ENCODE measurements at places on chromosomes 11 and 22.

DNA sequence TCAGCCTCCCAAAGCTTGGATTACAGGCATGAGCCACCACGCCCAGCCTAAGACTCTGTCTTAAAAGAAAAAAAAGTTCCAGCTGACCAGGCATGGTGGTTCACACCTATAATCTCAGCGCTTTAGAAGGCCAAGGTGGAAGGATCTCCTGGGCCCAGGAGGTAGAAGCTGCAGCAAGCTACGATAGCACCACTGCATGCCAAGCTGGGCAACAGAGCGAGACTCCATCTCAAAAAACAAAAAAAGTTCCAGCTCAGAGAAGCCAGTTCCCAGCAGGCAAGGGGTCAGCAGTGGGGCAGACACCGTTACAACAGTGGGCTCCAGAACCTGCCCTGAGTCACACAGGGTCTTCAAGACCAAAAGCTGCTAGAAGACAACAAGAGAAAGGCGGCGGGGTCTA, 3.3 kb downstream of the TMEM184B start:
- no peak for DNase-seq

- no peak for DNase-seq
Observed at GRCh38 chr11:33490842-33491370, 209.7 kb downstream of the C11orf91 start.

DNA sequence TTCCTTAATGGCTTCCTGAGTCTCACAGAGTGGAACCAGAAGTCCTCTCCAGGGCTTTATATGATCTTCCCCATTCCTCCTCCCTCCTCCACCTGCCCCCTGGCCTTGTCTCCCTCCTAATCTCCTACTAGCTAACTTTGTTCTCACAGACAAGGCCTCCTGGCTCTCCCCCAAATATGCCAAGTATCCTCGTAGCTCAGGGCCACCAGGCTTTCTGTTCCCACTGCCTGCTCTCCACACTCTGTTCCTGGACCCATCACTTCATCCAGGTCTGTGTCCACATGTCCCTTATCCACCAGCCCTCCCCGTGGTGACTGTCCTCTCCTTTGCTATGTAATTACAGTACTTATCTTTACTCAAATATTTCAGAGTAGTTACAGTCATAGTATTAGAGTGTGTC, 23.2 kb upstream of the LMO1 start:
- no peak for DNase-seq

GRCh38 chr11:76415073-76415472, 29.7 kb upstream of the EMSY start:
- DNase-seq, result no peak

DNA sequence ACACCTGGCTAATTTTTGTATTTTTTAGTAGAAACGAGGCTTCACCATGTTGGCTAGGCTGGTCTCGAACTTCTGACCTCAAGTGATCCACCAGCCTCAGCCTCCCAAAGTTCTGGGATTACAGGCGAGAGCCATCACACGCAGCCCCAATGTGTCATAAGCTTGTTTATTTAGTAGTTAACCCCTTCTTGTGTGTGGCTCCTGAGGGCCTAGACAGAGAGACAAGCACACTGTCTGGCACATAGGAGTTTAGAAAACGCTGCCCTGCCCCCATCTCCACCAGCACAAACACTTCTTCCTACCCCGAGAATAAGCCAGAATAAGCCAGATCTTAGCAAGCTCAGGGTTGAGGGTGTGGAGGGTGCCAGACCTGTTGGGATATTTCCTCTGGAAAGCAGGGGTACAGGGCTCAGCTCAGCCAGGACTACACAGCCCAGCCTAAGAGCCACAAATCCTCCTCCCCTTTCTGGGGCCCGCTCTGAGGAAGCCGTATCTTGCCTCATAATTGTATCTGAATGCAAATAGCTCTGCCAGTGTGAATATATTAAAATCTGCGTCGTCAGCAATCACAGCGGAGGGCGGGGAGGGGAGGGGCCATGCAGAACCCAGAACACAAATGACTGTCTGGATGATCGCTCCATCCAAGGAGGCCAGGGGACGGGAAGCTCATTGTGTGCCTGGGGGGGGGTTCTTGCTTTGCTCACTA, 247.3 kb downstream of the MN1 start:
- no peak for DNase-seq

GRCh38 chr22:23527971-23528740, 51.9 kb downstream of the IGLL1 start:
- no peak for DNase-seq

DNA sequence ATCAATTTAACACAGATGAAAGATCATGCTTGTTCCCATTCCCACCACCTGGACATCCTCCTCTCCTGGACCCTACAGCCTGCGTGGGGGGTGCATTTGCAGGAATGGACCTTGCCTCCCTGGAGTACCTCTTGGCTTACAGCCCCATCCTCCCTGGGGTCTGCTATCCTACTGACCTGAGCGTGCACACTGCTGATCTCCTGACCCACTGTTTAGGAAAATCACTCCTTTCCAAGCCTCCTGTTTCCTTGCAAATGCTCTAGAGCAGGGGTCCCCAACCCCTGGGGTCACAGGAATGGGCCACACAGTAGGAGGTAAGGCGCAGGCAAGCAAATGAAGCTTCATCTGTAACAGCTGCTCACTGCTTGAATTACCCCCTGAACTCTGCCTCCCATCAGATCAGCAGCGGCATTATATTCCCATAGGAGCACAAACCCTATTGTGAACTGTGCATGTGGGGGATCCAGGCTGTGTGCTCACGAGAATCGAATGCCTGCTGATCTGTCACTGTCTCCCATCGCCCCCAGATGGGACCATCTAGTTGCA, 88.2 kb upstream of the SEPTIN5 start:
- no peak for DNase-seq

DNA sequence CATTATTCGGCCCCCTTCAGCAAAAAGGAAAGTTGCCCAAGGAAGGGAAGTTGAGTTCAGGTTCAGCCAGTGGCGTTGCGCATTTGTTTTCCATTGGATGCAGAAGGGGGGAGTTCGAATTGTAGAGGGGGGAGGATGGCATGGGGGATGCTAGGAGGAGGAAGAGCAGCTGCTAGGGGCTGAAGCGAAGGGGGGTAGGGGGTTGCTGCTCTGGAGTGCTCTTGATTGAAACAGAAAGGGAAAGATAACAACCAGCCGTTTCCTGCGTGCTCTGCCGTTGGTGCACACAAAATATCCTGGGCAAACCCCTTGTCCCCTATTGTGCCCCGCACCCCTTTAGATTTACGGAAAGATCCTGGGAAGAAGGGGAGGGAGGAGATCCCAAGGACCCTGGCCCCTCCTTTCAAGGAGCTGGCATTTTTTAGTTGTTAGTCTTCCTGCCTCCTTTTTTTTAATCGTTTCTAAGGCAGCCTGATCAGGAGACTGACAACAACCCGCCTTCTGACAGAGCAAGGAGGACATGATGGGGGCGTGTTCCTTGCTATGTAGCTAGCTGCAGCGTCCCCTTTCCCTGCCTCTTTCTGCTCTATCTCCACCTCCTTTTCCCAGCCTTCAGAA, 2.1 kb downstream of the KMT2A start:
- DNase-seq, result peak; percentile 76

DNA sequence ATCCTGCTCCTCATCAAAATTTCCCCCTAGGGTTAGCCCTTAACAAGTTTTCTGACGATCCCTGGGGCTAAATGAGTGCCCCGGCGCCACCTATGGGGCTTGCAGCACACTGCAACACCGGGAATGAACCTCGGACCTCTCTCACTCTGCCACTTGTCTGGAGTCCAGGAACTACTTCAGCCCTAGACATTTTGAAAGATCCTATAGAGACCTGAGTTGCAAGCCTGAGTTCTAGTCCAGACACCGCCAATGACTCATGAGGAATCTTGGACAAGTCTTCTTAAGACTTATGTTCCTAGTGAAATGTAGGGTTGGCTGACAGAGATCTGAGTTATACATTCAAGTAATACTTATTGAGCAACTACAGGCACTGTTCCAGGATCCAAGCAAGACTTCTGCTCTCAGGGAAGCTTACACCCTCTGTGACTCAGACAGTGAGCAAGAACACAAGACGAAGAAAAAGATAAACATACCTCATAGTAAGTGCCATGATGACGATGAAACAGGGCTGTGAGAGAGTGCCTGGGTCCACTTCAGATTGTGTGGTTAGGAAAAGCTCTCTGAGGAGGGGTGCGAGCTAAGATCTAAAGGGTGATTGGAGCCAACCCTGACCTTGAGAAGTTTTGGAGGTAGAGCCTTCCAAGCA, 10.2 kb upstream of the STK33 start:
- peak; percentile 84 for DNase-seq

DNA sequence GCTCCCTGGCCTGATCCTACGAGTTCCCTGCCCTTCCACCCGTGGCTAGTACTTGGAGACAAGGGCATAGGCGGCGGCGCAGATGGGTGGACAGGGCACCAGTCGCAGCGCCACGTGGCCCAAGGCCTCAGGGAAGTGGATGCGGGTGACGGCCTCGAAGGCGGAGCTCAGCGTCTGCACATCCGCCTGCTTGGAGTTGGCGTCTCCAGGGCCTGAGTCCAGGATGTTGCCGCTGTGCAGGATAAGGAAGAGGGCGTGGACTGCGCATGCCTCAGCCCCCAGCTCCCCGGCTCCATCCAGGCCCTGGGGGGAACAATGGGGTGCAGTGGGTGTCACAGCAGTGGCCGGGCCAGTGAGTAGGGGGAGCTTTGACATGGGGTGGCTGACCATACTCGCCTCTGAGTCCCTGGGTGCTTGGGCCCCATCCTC, 6.6 kb downstream of the PITPNM1 start:
- no peak for DNase-seq

- DNase-seq, result no peak
Observed at GRCh38 chr22:48925450-48925849, 902.2 kb downstream of the BRD1 start.

GRCh38 chr22:37378642-37379058, 48.6 kb downstream of the ELFN2 start:
- no peak for DNase-seq

- DNase-seq, result no peak
Observed at GRCh38 chr11:105910095-105910715, 111.8 kb downstream of the MSANTD4 start.

DNA sequence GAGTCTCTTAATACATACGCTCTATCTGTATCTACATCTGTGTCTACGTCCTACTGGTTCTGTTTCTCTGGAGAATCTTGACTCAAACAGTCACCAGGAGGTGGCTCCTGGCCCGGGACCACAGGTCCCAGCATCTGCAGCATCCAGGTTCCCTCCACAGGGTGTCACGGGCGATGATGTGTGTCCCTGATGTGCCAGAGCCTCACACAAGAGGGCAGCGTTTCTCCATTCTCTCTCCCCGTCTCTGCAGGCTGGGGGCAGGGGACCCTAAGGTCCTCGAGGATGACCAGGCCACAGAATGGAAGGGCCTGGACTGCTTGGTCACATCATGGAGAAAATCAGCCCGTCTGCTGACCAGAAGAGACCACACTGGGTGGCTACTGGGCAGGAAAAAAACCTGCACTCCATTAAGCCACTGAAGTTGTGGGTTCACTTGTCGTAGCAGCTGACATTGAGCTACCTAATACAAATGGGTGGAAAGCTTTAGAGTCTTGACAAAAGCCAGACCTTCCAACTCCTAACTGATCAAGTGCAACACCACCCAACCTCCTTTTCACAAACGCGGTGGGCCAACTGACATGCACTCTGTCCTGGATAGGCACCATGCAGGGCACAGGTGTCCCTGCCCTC, 392.5 kb downstream of the CTTN start:
- no peak for DNase-seq

DNA sequence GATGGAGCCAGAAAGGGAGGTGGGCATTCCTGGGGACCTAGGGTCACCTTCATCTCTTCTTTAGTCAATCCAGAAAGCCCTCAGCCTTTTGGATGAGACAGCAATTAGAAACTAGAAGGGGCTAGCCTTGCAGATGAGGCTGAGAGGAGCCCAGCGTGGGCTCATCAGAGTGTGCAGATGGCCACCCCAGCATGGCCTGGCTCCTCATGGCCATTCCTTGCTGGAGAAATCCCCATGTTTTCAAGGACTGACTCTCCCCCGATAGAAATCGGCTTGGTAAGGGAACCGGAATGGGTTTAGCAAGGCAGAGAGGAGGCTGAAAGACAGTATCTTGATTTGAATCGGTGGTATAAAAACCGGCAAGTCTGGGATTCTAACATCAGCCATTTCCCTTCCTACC, 274.6 kb downstream of the BUD13 start:
- no peak for DNase-seq

DNA sequence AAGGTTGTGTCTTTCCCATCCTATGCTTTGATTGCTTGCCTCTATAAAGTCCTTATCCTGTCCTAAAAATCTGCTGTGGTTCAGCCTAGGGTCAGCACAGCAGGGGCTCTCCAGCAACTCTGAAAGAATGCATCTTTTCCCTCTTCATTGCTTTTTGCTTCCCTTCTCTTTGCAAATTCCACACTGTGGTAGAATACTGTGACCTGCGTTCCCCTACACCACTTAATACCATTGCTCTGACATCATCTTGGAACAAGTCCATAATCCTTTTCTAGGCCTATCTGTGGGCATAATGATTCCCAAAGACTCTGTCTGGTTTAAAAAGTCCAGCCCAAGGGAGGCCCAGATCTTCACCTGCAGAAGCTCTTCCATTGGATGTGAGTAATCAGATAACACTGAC, 177.7 kb downstream of the NAV2 start:
- peak; percentile 69 for DNase-seq

DNA sequence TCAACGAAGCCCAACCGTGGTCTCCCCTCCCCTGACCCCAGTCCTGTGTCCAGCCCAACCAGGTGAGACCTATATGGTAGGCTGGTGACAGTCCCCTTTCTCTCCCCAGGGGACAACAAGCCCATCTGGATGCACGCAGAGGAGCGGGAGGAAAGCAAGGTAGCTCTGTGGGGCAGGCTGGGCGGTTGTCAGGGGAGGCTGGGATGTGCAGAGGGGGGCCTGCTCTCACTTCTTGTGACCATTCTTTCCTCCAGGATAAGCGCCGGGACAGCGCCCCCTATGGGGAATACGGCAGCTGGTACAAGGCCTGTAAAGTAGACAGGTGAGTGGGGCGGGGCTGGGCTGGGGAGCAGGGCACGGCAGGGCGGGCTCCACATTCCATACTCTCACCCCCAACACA, 3.5 kb upstream of the RAB1B start:
- no peak for DNase-seq

GRCh38 chr11:6253197-6253596, 6.4 kb upstream of the CCKBR start:
- no peak for DNase-seq

DNA sequence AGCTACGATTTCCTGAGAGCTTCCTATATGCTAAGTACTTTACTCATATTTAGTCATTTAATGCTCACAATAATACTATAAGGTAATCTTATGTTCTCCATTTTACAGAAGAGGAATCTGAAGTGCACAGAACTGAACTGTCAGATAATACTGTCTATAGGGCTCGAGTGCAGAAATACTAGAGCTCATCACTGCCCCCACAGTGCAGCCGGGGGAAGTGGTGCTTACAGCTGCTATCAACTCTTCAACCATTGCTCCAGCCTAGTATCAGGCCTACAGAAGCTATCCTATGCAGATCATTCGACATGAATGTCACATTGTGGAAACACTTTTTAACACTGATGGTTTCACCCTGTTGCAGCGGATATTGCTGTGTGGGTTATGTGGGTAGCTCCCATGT, 929.9 kb downstream of the NTM start:
- no peak for DNase-seq

- DNase-seq, result peak; percentile 18
Observed at GRCh38 chr11:115201111-115201792, 303.0 kb downstream of the CADM1 start.
